ENCODE measurements at places on chromosomes 1 and 21. TPM values are rescaled to one million over a fixed set of nuclear protein-coding genes. Genes with fewer than 3 reads are reported as not detected.

Gene CELA2B
- total RNA-seq: not detected

Gene TCP10L
- 1.0 TPM for total RNA-seq

Gene ACKR1
- total RNA-seq: not detected

GRCh38 chr1:184507165-184507564 is 120.3 kb downstream of the C1orf21 start:
- no peak for DNase-seq

GRCh38 chr1:182270731-182271130 is 120.9 kb downstream of the GLUL start:
- no peak for DNase-seq

GRCh38 chr1:44842486-44842861 is 579 bp downstream of the PTCH2 start:
- no peak for DNase-seq

- no peak for DNase-seq
Observed at GRCh38 chr1:234780112-234780511, 170.1 kb upstream of the IRF2BP2 start.

DNA sequence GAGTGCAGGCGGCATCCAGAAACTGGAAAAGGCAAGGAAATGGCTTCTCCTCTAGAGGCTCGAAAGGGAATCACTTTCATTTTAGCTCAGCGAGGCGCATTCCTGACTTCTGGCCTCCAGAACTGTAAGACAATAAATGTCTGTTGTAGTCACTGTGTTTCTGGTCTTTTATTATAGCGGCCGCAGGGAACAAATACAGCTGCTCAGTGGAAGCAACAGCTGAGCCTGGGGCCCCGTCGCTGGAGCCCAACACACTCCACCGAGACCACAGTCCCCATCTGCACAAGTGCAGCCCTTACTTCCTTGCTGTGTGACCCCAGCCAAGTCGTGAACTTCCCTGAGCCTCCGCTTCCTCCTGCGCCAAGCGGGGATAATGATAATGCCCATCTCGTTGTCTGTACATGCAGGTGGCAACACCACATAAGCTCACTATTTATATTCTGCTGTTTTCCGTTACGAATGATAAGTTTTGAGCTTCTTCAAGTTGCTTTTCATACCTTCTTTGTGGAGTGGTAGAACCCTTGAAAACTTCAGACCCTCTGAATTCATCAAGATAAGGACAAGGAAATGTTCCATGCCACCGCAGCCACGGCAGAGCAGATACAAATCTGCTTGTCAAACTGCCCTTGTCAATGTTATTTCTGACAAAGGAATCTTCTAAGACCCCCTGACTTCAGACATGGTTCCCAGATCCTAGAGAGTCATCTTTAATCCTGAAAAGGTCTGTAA is 3.2 kb upstream of the LAPTM5 start:
- DNase-seq: no peak

DNA sequence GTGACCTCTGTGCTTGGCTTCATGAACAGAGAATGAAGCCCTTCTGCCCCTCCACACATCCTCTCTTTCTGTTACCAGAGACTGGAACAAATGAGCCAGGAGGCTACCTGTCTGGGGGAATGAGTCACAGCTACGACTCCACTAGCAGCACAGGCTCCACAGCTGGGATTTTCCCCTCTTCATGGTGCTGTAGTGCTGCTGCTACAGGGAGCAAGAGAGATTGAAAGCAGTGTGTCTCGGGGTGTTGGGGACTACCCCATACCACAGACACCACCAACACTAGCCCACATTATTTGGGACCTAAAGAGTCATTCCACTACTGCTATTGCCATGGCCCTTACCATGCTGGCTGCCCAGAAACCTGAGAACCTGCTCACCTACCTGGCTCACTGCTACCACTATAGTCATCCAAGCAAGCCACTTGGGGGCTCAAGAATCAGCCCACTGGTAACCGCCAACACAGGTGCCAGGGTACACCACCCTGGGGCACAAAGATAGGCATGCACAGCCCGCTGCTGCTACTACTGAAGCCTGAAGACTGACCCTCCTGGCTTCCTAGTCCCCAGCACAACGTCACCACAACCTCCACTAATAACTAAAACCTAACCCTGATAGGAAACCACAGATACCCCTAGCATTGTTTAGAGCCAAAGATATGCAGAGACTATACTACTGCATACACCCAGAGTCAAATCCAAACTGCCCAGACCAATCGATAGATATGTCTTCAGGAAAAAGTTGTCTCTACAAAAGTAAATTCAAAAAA is 17.7 kb downstream of the CD1E start:
- DNase-seq: no peak

DNA sequence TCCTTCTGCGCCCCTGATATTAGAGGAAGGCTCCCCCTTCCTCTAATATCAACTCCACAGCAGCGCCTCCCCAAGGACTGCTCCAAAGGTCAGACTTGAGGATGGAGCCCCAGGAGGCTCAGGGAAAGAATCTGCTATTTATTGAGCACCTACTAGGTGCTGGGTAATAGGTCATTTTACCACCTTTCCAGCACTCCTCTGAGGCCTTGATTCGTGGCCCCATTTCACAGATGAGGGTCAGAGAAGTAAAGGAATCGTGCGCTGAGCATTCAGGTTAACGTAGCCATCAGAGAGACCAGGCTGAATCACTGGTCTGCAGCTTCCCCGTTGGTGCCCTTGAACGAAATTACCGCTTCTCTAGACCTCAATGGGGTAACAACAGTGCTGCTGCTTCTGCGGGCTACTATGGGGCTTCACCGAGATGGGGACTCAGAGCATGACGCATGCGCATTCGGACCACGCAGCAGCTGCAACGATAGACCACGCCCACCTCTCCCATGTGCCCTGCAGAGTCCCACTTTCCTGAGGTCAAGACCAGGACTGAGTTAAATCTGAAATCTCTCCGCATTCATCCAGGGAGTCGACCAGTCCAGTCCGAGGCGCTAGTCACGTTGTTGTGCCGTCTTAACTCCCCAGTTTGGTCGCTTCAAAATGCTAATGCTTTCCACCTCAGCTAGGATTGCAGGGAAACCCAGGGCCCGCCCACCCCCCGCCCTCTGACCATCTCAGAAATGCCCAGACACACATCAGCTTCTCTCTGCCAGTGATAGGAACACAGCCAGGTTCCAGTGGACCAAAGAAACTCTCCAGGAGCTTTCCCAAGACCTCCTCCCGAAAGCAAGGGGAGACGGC is 12.9 kb downstream of the CAMK2N1 start:
- no peak for DNase-seq

GRCh38 chr1:156439777-156440183 is 60.8 kb downstream of the MEF2D start:
- DNase-seq: no peak

All from CD4-positive, alpha-beta memory T cell (primary cell).